Fibroblast of the aortic adventitia (primary cell): ENCODE measurements at places on chromosomes 12 and 14.

DNA sequence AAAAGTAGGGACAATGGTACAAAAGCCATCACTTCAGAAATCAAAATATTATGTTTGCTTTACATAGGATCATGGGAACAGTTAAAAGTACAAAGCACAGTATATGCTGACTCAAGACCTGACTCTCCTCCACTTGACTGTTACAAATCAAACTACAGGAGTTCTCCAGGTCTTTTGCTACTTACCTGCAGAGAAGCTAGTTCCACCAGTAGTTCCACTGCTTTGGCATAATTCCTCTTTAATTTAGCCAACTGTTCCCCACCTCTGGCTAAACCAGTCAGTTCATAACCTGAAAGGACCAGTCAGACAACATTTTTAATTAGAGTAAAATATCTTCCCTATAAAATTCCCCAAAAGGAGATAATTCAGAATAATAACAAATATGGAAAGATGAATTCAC, 14.0 kb downstream of the ATP6V1D start:
- no peak for DNase-seq

DNA sequence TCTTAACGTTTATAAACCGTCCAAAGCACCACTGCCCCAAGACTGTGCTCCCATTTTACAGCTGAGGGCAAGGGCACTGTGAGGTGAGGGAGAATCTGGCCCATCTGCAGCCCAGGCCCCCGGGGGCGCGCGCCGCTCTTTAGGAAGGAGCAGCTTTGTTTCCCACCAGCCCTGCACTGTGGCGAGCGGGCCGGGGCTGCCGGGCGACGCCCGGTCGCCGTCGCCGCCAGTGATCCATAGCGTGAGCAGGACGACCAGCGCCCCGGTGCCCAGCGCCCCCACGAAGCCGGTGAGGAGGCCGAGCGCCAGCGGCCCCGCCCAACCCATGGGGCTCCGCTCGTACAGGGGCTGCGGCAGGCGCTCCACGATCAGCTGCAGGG, 34.6 kb downstream of the FIGNL2 start:
- no peak for DNase-seq

GRCh38 chr14:58353516-58354299, 42.0 kb upstream of the TOMM20L start:
- DNase-seq = peak; percentile 23

DNA sequence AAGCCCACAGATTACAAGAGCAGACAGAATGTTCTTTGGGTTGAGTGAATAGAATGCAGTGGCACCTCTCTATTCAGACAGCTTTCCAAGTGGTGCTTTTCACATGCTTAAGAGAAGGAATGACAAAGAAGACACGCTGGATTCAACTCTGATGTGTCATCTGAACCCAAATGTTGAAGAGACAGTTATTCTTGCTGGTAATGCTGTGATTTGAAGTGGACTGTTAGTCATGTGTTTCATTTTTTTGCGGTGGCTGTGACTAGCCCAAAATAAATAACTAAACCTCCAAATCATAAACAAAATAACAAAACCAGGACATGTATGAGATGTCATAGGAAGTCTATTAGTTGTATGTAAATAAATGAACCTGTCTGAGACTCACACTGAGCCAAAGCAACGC, 391.8 kb upstream of the PRICKLE1 start:
- DNase-seq = no peak

- DNase-seq = peak; percentile 11
Observed at GRCh38 chr12:48032597-48032996, 28.3 kb upstream of the COL2A1 start.

- DNase-seq = no peak
Observed at GRCh38 chr12:78324234-78324633, 493.5 kb downstream of the NAV3 start.

- DNase-seq = peak; percentile 82
Observed at GRCh38 chr14:61512026-61512834, 183.1 kb upstream of the HIF1A start.

- DNase-seq = no peak
Observed at GRCh38 chr14:99931308-99931707, 133.9 kb upstream of the EVL start.

DNA sequence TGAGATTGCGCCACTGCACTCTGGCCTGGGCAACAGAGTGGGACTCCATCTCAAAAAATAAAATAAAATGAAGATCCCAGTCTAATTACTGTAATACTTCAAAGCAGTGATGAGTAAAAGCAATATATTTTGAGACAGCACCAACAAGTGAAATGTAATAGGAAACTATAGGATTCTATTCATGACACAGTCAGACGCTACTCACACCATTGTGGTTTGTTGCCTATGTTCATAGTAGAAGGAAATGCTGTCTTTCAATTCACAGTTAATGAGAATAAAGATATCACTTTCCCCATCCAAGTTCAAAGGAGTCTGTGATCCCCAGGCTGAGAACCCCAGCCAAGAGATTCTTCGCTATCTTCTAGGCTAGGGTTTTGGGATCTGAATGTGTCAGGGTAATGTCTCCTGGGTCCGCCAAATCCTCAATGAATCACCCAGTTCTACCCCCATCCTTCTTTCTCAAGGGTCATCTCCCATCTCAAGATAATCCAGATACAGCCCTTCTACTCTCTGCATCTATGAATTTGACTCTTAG, 16.6 kb upstream of the DTX1 start:
- no peak for DNase-seq

GRCh38 chr12:75852143-75852542, 179.4 kb downstream of the PHLDA1 start:
- DNase-seq = peak; percentile 43

DNA sequence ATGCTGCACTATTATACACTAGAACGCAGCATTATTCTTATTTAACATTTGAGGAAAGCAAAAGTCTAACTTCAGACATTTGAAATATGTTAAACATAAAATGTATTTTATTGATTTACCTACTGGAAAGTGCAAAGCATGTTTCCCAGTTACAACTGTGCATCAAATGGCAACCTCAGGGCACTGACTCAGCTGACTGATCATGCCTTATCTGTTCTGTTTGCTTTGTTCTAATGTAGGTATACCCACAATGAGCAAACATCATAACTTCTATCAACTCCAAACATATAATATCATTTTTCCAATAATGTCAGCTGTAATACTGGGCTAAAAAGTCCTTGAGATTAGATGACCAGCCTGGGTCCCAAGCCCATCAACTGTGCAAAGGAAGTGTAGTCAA, 431.0 kb downstream of the FOXG1 start:
- no peak for DNase-seq

DNA sequence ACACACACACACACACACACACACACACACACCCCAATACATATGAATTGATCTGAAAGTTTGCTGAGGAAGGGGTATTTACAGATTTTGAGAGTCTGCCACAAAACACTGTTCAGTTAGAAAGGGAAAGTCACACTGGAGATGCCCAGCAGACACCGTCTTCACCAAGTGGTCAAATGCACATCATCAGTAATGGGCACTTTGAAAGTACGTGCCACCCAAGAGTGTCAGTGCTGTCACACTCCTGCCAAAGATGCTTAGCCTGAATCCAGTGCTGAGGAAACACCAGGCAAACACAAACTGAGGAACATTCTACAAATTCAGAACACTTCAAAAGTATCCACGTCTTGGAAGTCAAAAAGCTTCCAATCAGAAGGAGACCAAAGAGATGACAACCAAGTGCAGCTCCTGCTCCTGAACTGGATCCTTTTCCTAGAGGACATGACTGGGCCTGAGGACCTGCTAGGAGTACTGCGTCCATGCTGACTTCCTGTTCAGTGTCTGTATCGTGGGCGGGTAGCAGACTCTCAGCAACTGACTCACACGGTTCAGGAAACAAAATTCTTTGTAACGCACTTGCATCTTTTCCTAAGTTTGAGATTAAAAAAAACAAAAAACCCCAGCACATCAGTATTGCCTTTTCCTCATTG, 18.6 kb downstream of the PSMC1 start:
- DNase-seq = peak; percentile 49

DNA sequence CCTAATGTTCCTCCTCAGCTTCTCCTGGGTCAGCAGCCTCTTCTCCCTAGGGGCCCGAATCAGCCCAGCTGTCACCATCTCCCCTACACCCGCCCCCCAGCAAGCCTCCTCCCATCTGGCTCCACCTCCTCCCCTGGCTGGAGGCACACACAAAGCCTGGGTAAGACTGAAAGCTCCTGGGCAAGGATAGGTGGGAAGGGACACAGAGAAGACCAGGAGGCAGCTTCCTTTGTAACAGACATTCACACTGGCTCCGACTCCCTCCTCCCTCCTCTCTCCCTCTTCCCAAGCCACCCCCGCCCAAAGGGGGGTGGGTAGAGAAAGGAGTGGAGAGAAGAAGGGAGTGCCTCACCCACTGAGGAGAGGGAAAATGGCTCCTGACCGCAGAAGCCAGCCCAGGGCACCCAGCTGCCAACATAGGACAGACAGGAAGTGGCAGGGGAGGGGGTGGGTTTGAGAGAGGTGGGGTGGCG, 4.0 kb downstream of the CHD4 start:
- peak; percentile 34 for DNase-seq
